ENCODE measurements at places on chromosomes 1 and 21.

DNA sequence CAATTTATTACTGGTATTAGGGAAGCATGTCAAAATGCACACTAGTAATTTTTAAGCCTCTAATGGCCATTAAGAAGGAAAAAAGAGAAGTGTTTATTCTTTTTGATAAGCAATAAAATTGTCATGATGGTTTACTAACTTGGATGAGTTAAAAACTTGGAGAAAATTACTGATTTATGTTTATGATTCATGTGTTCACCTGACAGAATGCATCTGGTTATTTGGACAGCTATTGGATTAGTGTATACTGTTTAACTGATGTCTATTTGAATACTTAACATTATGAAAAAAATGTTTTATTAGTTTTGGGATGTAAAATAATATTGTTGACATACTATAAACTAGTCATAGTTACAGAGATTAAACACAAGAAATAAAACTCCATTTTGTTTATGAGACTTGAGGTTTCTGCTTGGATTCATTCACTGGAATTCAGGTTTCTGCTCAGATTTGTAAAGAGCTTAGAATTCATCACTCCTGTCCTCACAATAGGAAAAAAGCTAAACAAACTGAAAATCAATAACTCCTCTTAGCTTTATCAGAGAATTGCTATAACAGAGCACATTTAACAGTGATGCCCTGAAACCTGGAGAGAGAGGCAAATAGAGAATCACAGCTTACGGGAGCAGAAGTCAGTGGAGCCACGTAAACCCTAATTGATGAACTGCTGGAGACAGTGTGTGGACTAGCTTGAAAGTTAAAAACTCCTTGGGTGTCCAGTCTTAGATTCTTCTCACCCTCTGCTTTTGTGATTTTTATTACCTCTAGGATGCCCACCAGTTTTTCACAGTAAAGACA, 56.7 kb downstream of the RALGPS2 start:
- DNase-seq = no peak

DNA sequence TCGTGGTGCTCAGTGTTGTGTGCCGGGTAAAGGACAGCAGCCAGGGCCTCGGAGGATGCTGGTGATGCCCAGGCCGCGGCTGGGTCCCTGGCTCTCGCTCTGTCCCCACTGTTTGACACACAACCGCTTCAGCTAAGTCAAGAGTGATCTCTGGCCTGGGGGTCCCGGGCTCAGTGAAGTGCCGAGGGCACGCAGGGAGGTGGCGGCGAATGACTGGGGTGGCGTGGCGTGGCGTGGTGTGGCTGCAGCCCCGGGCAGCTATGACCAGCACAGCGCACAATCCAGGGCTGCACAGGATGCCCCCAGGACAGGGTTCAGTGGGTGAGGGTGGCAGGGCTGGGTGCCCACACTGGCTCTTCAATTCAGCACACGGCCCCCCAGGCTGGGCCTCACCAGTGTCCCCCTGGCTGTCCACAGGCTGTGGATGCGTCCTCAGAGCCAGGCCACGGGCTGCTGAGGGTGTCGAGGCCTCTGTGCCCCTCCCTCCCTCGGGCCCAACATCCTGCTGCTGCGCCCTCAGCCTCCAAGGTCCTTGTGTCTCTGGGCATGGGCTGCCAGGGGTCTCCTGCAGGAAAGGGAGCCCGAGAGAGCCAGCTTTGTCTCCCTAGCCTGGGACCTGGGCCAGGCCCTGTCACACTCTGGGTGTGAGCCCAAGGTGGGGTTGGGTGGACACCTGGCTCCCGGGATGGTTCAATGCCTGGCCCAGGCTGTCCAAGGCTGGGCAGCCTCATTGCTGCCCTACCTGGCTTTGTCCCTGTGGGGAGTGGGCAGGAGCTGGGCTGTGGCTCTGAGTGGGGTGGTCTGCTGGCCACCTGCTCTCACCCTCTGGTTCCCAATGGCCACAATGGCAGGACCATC, 12.0 kb upstream of the SKI start:
- DNase-seq = no peak

DNA sequence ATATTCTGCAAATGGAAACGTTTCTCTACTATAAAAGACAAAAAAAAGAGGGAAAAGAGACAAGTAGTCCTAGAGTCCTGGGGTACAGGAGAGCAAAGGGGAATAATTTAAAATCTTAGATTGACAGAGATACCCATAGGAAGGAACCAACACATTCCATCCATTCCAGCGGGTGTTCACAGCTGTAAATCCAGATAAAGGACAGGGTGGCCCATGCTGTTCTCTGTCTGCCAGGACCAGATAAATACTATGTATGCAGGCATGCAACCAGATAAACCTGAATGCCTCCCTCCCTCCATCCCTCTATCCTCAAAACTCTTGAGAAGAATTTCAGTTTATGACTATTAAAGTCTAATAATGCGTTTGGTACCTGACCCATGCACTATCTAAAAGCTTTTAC, 131.8 kb downstream of the PTPN14 start:
- no peak for DNase-seq

DNA sequence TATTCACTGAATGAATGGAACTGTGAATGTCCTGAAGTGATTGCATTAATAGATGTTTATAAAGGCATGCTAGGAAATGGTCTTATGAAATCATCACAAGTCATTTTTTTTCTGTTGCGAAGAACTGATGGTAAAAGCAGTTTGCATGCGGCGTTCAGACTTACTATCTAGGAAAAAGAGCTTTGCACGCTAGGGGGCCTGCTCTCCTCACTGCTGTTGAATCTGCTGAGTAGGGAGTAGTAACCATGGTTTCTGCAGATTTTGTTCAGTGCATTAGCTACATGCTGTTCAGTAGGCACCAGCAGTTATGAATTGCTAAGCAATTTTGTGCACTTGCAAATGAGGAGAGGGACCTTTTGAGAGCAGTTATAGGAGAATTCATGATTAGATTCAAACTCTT, 57.9 kb downstream of the CENPF start:
- peak; percentile 37 for DNase-seq

GRCh38 chr1:244200596-244200995, 149.5 kb downstream of the ZBTB18 start:
- no peak for DNase-seq

DNA sequence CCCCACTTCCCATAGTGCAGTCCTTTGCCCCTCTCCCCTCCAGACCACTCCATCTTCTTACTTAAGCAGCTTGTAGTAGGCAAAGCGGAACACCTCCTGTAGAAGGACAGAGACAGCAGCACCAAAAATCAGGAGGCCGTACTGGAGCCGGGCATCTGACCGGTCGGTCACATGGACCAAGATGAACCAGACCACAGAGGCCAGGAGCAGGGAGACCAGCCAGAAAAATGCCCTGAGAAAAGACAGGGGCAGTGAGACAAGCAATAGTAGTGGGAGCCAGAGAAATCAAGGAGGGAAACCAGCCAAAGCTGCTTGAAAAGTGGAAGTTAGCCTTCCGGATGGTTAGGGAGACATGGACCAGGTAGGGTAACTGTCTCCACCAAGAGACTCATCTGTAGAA, 920 bp downstream of the APH1A start:
- no peak for DNase-seq

DNA sequence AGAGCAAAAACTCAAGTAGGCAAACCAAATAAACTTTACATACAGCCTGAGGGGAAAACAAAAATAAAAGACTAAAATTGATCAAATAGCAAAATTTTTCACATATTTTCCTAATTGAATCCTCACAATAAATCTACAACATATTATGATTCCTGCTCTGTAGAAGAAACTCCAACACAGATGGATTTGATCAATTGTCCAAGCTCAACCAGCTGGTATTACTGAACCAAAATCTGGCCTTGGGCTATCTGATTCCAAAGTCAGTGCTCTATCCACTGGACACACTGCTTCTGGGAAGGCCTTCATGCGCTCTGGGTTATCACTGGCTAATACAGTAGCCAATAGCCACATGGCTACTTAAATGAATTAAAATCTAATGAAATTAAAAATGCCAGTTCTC, 39.3 kb downstream of the PCNX2 start:
- DNase-seq = no peak

GRCh38 chr1:215923129-215923824, 356.2 kb downstream of the KCTD3 start:
- peak; percentile 26 for DNase-seq

- DNase-seq = no peak
These were observed 361.5 kb downstream of the KIF26B start for GRCh38 chr1:245516284-245516759.

GRCh38 chr21:44332383-44332782, 6.8 kb downstream of the CFAP410 start:
- no peak for DNase-seq

- peak; percentile 90 for DNase-seq
These were observed 75.3 kb upstream of the ARTN start for GRCh38 chr1:43858324-43858723.

GRCh38 chr1:184366997-184367396, 19.8 kb upstream of the C1orf21 start:
- DNase-seq = no peak

- no peak for DNase-seq
These were observed 183.5 kb downstream of the RERE start for GRCh38 chr1:8633741-8634501.

- no peak for DNase-seq
These were observed 58.5 kb downstream of the LDLRAD2 start for GRCh38 chr1:21870611-21871010.

DNA sequence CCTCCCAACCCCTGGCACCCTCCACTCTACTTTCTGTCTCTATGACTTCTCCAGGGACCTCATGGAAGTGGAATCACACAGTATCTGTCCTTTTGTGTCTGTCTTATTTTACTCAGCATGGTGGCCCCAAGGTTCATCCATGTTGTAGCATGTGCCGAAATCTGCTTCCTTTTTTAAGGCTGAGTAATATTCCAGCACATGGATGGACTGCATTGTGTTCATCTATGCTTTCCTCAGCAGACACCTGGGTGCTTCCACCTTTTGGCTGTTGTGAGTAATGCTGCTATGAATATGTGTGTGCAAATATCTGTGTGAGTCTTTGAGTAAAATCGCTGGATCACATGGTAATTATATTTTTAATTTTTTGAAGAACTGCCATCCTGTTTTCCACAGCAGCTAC, 1.6 kb upstream of the PFKL start:
- peak; percentile 52 for DNase-seq

- peak; percentile 73 for DNase-seq
These were observed 17.8 kb downstream of the PKNOX1 start for GRCh38 chr21:42991992-42992740.

DNA sequence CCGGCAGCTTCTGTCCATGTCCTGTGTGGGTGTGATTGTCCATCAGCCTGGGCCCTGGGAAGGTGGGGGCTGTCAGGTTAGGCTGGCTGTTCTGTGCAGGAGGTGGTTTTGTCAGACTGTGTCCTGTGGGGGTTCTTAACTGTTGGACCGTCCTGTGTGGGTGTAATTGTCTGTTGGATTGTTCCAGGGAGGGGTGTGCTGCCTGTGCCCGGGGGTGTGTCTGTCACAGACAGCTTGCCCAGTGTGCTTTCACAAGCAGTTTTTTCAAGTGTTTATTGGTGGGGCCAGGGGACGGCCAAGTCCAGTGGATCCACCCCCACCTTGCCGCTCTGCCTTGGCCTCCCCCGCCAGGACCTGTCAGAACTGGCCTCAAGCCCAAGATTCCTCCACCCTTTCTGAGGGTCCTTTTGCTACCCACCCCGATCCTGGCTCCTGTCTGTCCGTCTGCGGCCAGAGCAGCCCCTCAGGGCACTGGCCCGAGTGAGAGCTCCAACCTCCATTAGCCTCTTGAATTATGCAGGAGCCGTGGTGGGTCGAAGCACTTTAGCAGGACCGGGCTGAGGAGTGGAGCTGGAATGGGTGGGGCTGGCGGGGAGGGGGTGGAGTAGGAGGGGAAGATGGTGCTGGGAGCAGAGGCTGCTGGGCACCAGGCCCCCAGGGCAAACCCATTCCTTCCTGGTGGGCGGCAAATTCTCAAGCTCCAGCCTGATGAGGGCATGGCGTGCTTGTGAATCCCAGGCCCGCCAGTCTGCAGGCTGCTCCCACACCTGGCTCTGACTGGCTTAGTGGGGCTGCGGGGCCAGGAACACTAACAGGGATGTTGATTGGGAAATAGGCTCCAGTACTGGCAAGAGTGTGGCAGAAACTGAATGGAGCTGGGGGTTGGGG, 47.2 kb downstream of the PTPRF start:
- no peak for DNase-seq

DNA sequence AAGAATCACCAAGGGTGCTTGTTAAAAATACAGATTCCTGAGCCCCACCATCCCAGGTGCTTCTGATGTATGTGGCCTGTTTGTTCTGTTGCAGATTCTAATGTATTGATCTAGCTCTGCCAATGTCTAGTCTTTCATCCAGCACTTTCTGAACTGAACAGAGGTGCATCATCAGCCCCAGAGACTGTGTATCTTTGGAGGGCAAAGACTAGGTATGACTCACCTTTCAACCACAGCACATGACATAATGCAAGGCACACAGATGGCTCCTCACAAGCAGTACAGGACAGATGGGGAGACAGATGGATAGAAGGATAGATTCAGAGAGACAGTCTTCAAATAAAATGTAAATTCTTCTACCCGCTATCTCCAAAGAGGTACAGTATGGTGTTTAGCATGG, 32.3 kb downstream of the CD58 start:
- peak; percentile 85 for DNase-seq

- DNase-seq = no peak
These were observed 600.5 kb downstream of the LTN1 start for GRCh38 chr21:28391938-28392849.

DNA sequence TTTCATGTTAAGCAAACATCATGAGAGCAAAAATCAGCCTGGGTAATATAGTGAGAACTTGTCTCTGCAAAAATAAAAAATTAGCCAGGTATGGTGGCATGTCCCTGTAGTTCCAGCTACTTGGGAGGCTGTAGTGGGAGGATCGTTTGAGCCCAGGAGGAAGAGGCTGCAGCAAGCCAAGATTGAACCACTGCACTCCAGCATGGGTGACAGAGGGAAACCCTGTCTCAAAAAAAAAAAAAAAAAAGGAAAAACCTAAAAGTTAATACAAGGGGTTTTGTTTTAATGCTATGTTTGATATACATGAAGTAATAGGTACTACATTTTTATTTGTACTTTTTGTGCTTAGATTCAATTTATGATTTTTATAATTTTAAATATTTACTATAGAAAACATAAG, 27.1 kb upstream of the SLC35A3 start:
- no peak for DNase-seq

GRCh38 chr1:216929870-216930582, 206.8 kb upstream of the ESRRG start:
- peak; percentile 84 for DNase-seq

- DNase-seq = no peak
These were observed 701 bp upstream of the MUTYH start for GRCh38 chr1:45340816-45341466.

DNA sequence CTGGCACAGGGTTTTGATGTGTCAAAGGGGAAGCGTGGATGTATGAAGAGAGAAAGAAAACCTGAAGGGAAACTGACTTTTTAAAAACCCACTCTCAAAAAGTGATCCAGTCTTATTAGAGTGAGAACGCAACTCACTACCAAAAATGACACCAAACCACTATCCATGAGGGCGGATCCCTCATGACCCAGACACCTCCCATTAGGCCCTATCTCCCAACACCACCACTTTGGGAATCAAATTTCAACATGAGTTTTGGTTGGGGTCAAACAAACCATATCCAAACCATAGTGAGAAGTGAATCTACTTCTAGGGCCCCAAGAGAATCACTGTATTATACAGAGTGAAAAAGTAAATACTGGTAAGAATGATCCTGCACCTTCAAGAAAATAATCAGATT, 53.5 kb downstream of the FNBP1L start:
- DNase-seq = no peak

GRCh38 chr1:23558872-23559135, 497 bp downstream of the ID3 start:
- no peak for DNase-seq

- no peak for DNase-seq
These were observed 17.1 kb downstream of the ATP6V1G3 start for GRCh38 chr1:198523182-198523950.

Data from epithelial cell of esophagus (primary cell).